NCI-H345 (cell line): ENCODE measurements at places on chromosomes 16 and 17.

DNA sequence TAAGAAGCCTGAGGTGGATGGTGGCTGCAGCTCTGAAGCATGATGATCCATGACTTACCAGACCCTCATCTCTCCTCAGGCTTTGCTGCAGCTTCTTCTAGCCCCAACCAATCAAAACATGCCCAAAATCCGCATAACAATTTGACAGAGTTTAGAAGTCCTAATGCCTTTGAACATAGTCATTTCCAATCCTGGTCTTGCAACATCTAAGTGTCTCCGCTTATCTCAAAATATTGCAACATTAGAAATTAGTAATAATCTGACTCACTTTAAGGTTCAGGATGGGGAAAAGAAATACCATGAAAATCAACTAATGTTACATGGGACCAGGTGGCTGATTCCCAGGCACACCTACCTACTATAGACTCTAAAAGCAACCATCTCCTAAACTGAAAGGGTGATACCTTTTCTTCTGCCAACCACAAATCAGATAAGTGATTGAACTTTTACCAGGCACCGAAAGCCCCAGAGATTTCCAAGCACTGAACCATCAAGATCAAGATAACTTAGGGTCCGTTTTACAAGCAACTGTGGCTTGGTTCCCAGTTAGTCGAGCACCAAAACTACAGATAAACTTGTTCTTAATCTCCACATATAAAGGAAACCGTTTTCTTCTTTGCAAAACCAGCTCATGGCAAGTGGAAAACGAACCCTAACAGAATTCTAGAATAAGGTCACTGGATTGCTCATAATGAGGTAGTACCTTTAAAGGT lies 14.0 kb downstream of the ERN1 start:
- no peak for DNase-seq

- no peak for DNase-seq
Observed at GRCh38 chr16:24163935-24164334, 92.2 kb upstream of the CACNG3 start.

GRCh38 chr16:70703041-70703834 lies 17.4 kb upstream of the MTSS2 start:
- DNase-seq, result peak; percentile 19

- DNase-seq, result no peak
Observed at GRCh38 chr16:84360170-84360569, 8.2 kb upstream of the ATP2C2 start.

- no peak for DNase-seq
Observed at GRCh38 chr17:82094931-82095776, 2.9 kb downstream of the FASN start.

GRCh38 chr16:15033309-15033707 lies 22.6 kb downstream of the NTAN1 start:
- DNase-seq, result no peak

DNA sequence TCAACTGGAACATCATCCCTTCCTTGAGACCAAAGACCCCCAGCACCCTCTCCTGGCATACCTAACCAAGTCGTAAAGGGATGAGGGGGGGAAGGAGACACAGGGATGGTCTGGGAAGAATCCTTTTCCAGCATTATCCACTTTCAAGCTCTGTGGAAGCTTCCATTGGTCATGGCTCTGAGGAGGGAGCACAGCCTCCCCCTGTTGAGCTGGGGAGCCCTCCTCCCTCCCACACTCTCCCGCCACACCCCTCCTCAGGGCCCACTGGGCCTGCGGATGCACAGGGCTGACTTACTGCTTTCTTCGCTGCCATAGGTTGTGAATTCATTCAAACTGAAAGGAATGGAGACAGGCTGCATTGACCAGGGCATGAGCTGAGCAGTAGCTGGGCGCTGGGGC lies 12.4 kb downstream of the CSF3 start:
- DNase-seq, result no peak

- DNase-seq, result no peak
Observed at GRCh38 chr16:57284952-57285363, 486 bp upstream of the PLLP start.

DNA sequence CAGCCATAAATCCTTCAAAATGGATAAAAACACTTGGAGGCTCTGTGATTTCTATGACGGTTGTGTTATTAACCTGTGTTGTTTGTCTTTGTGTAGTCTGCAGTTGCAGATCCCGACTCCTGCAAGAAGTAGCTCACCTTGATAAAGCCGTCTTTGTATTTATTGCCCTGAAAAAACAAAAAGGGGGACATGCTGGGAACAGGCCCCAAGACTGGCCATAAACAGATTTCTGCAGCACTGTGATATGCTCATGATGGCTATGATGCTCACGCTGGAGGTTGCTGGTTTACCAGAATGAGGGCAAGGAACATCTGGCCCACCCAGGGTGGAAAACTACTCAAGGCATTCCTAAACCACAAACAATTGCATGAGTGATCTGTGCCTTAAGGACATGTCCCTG lies 71.0 kb downstream of the LGALS9 start:
- no peak for DNase-seq

GRCh38 chr17:32148351-32148750 lies 6.0 kb downstream of the RHOT1 start:
- no peak for DNase-seq

GRCh38 chr17:8701221-8701620 lies 43.4 kb downstream of the CCDC42 start:
- DNase-seq, result no peak

DNA sequence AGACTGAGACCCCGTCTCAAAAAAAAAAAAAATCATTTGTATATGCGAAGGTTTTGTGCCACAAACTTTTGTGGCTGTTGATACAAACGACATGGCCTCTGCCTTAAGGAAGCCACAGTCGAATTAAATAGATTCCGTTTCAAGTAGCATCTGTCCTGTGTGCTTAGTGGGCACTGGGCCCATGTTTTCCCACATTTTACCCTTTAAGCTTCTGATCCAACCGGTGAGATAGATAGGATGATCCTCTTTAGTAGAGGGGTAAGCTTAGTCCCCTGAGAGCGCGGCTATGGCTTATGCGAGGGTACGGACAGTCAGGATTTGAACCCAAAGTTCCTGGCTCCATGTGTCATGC lies 776 bp upstream of the TMEM219 start:
- no peak for DNase-seq

DNA sequence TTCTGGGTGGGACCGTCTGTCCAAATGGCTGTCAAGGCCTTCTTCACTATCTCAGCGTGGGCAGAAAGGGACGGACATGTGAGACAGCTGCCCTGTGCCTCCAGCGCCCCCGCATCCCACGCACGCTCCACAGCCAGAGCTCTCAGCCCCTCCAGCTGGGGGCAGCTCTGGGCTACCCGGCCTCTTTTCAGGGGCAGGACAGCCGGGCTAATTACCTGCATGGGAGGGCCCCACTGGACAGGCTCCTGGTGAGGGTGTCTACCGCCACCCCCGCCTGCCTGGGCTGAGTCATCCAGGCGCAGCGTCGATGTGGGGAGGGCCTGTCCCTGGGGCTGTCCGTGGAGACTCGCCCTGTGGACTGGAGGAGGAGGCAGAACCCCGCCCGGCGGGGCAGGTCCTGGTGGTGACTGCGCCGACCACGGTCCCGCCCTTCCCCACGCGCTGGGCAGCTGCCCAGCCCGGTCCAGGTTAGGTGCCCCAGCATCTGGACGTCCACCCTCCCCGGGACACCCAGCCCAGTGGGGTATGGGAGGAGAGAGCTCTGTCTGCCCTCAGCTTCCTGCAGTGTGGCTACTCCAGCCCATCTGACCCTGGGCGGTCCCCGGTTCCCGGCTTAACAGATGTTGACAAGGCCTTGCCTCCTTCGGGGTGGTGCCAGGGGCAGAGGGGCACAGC lies 5.9 kb upstream of the METRNL start:
- DNase-seq, result no peak

DNA sequence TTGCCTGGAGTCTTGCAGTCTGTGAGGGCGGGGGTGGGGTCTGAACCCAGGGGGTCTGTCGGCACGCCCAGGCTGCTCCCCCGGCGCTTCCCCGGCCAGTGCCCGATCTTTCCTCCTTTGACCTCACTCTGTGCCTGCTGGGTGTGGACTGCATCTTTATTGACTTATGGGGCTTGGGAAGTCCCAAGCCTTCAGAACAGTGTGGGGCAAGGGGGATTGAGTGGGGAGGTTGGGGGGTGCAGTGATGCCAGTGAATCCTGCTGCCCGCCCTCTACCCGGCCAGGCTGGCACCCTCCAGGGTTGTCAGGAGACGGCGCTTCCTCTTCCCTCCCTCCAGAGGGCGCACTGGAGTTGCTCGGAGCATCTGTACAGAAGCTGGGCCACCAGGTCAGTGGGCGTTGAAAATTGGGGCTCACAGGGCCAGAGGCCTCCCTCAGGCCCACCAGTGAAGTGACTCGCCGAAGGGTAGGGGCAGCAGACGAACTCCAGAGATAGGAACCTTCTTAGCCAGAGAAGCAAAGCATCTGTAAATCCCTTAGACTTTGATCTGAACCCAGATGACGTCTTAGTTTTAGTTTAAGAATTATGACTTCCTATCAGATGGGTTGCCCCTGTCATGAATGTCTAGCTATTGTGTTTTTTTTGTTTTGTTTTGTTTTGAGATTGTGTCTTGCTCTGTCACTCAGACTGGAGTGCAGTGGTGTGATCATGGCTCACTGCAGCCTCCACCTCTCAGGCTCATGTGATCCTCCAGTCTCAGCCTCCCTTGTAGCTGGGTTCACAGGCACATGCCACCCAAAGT lies 184.8 kb upstream of the CIBAR2 start:
- DNase-seq, result peak; percentile 30

- no peak for DNase-seq
Observed at GRCh38 chr16:12675852-12676251, 127.8 kb downstream of the CPPED1 start.

DNA sequence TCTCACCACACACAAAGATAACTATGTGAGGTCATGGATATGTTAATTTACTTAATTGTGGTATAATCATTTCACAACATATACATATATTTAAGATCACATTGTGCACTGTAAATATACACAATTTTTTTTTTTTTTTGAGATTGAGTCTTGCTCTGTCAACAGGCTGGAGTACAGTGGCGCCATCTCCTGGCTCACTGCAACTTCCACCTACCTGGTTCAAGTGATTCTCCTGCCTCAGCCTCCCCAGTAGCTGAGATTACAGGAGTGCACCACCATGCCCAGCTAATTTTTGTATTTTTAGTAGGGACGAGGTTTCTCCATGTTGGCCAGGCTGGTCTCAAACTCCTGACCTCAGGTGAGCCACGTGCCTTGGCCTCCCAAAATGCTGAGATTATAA lies 11.5 kb upstream of the PRSS54 start:
- DNase-seq, result no peak

DNA sequence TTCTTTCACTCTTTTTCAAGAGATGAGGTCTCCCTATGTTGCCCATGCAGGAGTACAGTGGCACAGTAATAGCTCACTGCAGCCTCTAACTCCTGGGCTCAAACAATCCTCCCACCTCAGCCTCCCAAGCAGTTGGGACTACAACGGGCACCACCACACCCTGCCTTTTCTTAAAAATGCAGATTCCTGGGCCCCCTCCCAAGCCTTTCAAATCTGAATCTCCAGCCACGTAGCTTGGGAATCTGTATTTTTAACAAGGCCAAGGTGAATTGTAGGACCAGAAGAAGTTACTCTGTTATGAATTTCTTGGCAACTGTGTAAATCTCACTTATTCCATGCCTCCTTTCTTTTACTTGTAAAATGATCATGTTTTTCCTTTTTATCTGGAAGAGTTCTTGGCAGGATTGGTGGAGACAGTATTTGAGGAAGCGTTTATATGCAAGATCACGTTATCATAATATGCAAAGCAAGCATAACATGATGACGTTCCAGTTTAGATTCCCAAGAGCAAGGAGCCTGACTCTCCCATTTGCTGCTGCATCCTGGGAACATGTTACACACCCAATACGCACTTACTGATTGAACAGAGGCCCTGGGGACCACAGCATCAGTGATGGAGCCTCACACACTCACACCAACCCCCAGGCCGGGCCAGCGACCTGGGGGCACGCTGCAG lies 44.5 kb downstream of the LITAF start:
- DNase-seq, result no peak

DNA sequence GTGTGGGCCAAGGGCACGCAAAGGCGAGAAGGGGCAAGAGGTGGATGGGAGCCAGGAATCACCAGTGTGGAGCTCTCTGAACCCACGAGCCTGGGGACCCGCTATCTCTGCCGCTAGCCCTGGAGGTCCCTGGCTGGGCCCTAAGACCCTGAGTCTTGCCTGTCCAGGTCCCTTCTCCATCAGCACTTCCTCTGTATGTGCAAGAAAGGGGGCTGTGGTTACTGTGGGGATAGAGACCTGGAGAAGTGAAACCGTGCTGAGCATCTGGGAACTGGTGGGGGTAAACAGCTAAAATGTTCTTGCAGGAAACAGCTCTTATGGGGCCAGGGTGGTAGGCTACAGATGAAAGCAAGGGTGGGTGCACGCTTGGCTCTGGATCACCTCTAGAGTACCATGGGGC lies 3.1 kb downstream of the SPNS3 start:
- no peak for DNase-seq

DNA sequence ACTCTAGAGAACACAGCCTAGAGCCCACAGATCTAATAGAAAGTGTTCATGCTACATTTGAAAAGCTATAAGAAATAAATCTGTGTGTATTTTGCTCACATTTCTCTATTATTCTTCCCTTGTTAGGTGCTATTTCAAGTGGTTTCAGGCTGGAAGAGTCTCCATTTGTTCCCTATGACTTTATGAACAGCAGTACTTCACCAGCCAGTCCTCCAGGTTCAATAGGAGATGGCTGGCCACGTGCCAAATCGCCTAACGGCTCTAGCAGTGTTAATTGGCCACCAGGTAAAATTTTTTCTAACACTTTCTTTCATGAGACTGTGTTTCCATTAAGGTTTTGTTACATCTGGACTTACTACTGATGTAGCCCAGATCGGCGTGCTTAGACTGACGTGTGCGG lies 30.7 kb upstream of the SLC5A11 start:
- peak; percentile 64 for DNase-seq

DNA sequence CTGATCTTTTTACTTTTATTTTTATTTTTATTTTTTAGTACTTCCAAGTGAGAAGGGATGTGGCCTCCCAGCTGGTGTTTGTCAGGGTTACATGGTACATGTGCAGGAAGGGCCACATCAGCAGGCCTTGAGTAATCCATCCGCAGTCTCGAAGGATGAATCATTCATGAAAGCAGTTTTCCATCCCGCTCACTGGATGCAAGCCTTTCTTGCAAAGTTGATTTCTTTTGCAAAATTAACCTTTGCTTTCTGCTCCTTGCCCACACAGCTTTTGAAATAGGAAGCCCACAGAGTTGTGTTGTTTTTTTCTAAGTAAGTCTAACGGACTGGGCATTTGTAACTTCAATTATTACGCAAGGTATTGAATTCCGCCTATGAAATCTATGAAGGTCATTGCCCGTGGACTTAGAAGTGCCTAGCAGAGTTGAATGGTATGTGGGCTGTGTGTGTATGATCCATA lies 157.4 kb downstream of the PRKCA start:
- DNase-seq, result no peak

GRCh38 chr16:81549547-81550431 lies 105.2 kb downstream of the CMIP start:
- DNase-seq, result no peak

- DNase-seq, result no peak
Observed at GRCh38 chr17:59093702-59094231, 12.9 kb downstream of the TRIM37 start.
